Fibroblast of skin of scalp (primary cell): ENCODE measurements at places on chromosomes 7 and 10.

DNA sequence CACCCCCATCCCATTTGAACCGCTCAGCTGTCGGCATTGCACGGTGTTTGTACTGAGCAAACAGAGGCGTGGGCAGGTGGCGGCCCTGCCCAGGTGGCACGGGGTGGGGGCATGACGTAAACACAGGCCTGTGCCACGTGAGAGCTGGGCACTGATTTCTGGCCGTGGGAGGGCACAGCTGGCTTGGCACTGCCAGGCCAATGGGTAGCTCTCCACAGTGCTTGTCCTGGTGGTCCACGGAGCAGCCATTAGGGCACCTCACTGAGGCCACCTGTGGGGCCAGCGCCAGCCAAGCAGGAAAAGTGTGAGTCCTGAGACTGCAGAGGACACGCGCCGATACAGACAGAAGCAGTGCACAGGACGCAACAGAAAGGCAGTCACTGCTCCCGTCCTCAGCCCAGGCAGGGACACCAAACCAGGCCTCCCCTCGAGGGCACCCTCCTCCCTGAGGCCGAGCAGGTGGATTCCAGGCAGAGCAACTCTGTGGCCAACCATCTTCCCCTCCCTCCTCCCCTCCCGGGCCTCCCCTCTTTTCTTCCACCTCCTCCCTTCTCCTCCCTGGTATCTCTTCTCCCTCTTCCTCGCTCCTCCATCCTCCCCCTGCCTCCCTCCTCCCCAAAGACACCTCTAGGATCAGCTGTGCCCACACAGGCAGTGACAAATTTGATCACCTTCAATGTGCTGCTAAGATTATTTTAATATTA, 258.7 kb downstream of the ELFN1 start:
- DNase-seq, result no peak

DNA sequence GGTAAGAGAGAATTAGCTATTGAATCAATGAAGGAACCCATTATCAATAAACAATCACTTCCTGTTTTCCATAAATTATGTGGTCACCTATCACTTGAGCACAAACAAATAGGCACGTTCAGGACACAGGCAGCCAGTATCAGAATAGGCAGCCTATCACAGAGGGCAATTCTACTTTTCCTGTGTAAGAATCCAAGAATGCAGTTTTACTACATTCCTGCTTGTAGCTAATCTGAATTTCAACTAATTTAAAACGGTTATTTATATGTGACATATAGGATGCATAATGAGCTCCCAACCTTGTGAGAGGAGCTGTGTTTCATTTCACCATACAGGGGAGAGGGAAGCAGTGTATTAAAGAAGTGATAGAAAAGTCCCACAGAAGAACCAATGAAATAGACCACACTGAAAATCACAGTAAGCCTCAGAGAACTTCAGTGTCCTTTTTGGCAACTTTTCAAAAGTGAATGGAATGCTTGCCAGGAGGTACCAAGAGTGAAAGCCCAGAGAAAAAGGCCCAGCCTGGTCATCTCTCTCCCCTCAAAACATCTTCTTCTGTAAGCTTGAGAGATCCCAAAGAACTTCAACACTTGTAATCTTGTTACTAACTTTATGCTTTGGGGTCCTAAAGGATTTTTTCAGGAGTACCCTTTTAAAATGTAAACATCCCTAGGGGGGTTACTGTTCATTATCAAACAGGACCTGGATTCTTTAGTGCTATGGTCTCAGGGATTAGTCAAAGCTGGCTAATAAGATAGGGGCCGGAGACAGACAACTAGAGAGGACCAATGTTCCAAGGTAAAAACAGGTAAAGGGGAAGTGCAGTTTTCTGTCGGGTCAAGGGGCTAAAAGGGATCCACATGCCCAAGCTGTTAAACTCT, 1.3 kb downstream of the IMMP2L start:
- peak; percentile 65 for DNase-seq

- no peak for DNase-seq
These were observed 402 bp upstream of the CDHR1 start for GRCh38 chr10:84193846-84194423.

DNA sequence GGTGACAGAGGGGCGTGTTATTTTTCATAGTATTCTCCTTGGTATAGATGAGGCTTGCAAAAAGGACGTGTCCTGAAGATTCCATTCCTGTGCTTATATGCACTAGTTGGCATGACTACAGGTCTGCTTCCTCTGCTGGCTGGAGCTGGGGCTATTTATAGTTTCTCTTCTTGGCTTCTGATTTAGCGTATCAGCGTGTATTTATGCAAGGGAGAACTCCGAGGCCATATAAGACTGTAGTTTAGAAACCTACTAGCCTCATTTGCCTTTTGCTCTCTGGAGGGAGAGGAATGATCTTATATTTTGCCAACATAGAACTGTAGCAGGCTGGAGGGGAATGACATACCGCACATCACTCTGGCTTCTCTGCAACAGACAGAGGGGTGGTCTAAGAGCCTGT, 39.7 kb downstream of the CACNB2 start:
- DNase-seq, result peak; percentile 76

DNA sequence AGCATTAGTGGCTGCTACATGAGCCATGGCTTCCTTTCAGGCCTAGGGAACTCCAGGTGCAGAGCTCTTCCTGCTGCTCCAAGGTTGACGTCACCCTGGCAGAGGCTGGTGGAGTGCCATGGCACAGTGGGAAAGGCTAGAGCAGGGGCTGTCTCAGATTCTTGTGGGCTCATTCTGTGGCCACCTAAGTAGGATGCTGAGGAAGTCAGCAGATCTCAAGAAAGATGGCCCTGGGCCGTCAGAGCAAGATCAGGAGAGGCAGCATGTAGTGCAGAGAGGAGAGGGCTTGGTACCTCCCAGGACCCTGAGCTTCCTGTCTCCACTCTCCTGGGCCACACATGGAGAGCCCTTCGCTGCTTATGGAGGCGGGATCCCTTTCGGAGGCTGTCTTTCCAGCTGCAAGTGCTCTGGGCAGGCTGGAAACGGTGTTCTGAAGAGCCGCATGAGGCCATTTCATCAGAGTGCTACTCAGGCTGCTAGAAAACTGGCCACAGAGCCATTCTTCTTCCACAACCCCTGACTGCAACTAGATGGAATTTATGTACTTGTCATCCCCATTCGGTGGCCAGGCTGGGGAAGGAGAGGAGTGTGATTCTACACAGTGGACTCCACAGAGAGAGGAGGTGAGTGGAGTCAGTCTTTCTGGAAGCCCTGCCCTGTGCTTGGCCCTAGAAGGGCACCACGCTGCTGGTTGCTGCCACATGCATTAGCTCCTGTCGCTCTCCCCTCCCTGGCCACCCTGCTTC, 304.2 kb downstream of the RPS24 start:
- peak; percentile 43 for DNase-seq

DNA sequence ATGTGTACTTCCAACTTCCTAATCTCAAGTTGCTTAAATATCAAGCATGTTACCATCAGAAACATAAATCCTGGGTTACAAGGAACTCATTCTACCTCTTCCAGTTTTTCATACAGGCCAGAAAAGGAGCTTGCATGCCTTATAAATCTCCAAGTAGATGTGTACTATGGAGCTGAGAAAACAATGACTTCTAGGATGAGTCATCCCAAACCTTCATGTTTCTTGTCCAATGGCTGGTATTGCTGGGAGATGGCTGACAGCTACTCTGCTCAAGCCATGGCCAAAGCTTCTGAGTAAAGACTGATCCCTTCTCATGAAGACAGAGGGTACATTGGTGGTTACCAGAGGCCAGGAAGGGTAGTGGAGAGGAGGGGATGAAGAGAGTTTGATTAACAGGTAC, 8.6 kb downstream of the RAPGEF5 start:
- no peak for DNase-seq

- DNase-seq, result peak; percentile 15
These were observed 197.4 kb upstream of the FOXP2 start for GRCh38 chr7:114217026-114217806.
